ENCODE measurements at places on chromosomes 2 and 18. TPM values are rescaled to one million over a fixed set of nuclear protein-coding genes. Genes with fewer than 3 reads are reported as not detected.
A peak's percentile ranks its signal among the peaks of the same experiment; 100 is the strongest.

Gene SERPINB3
- 464 TPM for total RNA-seq

Gene PRSS56
- total RNA-seq = not detected

Gene ERICH2
- total RNA-seq = not detected

Gene SAG
- total RNA-seq = not detected

- H3K4me3 ChIP-seq = no peak overlapping the region
- H3K27me3 ChIP-seq = no peaks in the 10 kb centered on the region
- no peaks in the 10 kb centered on the region for H3K36me3 ChIP-seq
- DNase-seq = no peak
- no peak overlapping the region for H3K27ac ChIP-seq
- no peaks in the 10 kb centered on the region for H3K4me1 ChIP-seq
Measured at GRCh38 chr2:225108805-225109204, 66.5 kb upstream of the DOCK10 start.

- H3K4me3 ChIP-seq = no peak overlapping the region
- H3K36me3 ChIP-seq = no peaks in the 10 kb centered on the region
- no peaks in the 10 kb centered on the region for H3K4me1 ChIP-seq
- H3K27me3 ChIP-seq = no peaks in the 10 kb centered on the region
Measured at GRCh38 chr2:207601774-207602173, 23.4 kb downstream of the METTL21A start.

- H3K36me3 ChIP-seq = no peaks in the 10 kb centered on the region
- H3K4me1 ChIP-seq = no peaks in the 10 kb centered on the region
- no peak for DNase-seq
- H3K4me3 ChIP-seq = no peak overlapping the region
Measured at GRCh38 chr18:79884963-79885728, 66.3 kb downstream of the SLC66A2 start.

GRCh38 chr2:217535957-217536708 is 466.7 kb downstream of the TNS1 start:
- H3K27me3 ChIP-seq = peaks cover 3% of the 10 kb centered on the region
- H3K4me1 ChIP-seq = no peaks in the 10 kb centered on the region
- H3K4me3 ChIP-seq = no peak overlapping the region
- H3K27ac ChIP-seq = no peak overlapping the region
- no peak for DNase-seq
- no peaks in the 10 kb centered on the region for H3K36me3 ChIP-seq

- DNase-seq = no peak
- no peak overlapping the region for H3K27ac ChIP-seq
- no peaks in the 10 kb centered on the region for H3K27me3 ChIP-seq
- no peak overlapping the region for H3K4me3 ChIP-seq
- no peaks in the 10 kb centered on the region for H3K4me1 ChIP-seq
- no peaks in the 10 kb centered on the region for H3K36me3 ChIP-seq
Measured at GRCh38 chr2:233178994-233179847, 72.3 kb upstream of the ATG16L1 start.

DNA sequence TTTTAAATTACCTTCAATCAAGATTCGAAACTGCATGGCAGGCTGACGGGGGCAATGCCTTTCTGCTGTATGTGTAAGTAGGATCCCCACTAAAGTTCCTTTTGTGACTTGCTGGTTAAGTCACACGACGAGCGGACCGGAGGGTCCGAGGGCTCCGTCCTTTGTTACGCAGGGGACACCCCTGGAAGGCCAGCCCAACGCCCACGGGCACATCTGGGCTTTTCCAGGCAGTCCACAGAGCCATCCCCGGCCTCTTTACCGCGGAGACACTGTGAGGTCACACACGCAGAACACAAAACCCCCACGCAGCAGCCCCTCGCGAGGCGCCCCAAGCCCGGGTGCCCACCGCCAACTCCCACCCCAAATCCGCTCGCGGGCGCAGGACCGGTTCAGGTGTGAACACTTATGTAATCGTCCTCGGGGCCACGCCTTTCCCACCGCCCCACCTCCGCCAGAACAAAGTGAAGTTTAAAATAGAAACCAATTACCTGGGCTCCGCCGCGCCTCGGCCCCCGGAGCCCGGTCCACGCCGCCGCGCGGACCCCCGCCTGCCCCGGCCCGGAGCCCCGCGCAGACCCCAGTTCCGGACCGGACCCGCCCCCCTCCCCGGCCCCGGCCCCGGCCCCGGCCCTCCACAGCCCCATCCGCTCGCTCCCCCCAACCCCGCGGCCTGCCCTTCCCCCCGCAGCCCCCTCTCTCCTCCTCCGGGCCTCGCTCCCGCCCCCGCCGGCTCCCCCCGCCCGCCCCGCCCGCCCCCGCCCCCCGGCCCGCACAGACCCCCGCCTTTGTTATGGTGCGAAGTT is 4.2 kb downstream of the ZNF516 start:
- H3K36me3 ChIP-seq = no peaks in the 10 kb centered on the region
- peaks cover 41% of the 10 kb centered on the region for H3K4me1 ChIP-seq
- peak overlapping the region; percentile 79 for H3K4me3 ChIP-seq
- H3K27me3 ChIP-seq = no peaks in the 10 kb centered on the region
- H3K27ac ChIP-seq = peak overlapping the region; percentile 97
- no peak for DNase-seq

- peaks cover 51% of the 10 kb centered on the region for H3K4me1 ChIP-seq
- DNase-seq = no peak
- no peak overlapping the region for H3K4me3 ChIP-seq
- H3K27ac ChIP-seq = no peak overlapping the region
Measured at GRCh38 chr2:98483257-98483861, 38.7 kb downstream of the INPP4A start.

GRCh38 chr2:223306371-223306770 is 254.4 kb downstream of the KCNE4 start:
- H3K27ac ChIP-seq = no peak overlapping the region
- H3K36me3 ChIP-seq = no peaks in the 10 kb centered on the region
- H3K27me3 ChIP-seq = no peaks in the 10 kb centered on the region
- no peak overlapping the region for H3K4me3 ChIP-seq

DNA sequence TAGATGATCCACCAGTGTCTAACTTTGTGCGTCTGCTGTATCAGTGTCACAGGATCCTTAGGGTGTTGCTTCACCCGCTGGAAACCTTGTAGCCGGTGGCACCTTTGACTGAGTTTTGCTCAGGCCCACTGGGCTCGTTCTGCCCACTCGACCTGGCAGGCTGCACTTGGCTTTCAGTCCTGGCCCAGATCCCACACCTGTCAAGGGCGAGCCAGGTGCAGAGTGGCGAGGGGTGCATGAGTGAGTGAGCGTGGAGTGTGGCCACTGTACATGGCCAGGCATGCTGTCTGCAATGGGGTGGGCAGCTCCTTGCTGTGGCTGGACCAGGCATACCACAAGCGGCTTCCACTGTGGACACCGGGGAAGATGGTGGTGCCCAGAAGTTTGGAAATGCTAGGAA is 179.0 kb downstream of the FAM210A start:
- peak; percentile 77 for DNase-seq
- no peaks in the 10 kb centered on the region for H3K27me3 ChIP-seq
- peaks cover 29% of the 10 kb centered on the region for H3K4me1 ChIP-seq
- H3K27ac ChIP-seq = no peak overlapping the region

- no peak for DNase-seq
- no peaks in the 10 kb centered on the region for H3K27me3 ChIP-seq
- no peaks in the 10 kb centered on the region for H3K4me1 ChIP-seq
- no peak overlapping the region for H3K27ac ChIP-seq
Measured at GRCh38 chr18:59323931-59324622, 5.6 kb upstream of the CPLX4 start.
